NCI-H2081 (cell line): ENCODE measurements at places on chromosomes 11 and 22.

DNA sequence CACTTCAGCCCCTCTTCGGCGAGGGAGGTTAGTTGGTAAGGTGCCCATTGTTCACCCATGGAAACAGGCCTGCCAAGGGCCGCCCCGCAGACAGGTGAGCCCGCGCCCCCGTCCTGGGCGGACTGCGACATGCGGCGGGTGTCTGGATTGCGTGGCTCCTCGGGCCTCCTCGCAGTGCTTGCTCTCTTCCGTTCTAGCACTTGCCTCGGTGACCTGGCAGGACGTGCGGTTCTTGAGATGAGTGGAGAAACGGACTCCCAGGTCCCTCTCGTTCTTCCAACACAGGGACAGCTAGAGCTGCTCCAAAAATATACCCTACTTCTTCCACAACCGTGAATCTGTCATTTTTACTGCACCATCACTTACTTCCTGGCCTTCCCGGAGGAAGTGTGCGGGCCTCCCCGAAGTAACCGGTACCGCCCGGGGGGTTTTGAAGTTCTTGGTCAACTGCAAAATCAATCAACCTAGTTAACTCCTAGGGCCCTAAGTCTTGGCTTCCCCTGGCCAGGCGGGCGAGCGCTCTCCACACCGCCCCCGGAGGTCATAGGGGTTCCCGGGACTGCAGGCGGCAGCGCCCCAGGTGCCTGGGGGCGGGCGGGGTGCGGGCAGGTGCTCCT, 745 bp upstream of the ZBTB44 start:
- no peak for DNase-seq

- DNase-seq: no peak
Observed at GRCh38 chr11:130847517-130847916, 68.8 kb downstream of the SNX19 start.

GRCh38 chr11:34512840-34513681, 533 bp downstream of the ELF5 start:
- no peak for DNase-seq

GRCh38 chr11:65078786-65079342, 5.0 kb downstream of the CDCA5 start:
- DNase-seq: no peak

- DNase-seq: no peak
Observed at GRCh38 chr11:46485856-46486443, 94.4 kb upstream of the CHRM4 start.

GRCh38 chr11:30313580-30313979, 9.3 kb upstream of the ARL14EP start:
- no peak for DNase-seq

GRCh38 chr11:112523031-112523430, 262.4 kb upstream of the PLET1 start:
- DNase-seq: no peak

GRCh38 chr22:43431808-43432554, 20.2 kb downstream of the MPPED1 start:
- DNase-seq: no peak
